ENCODE measurements at places on chromosomes 11 and 22. TPM values are rescaled to one million over a fixed set of nuclear protein-coding genes. Genes with fewer than 3 reads are reported as not detected.
A peak's percentile ranks its signal among the peaks of the same experiment; 100 is the strongest.

GRCh38 chr11:71075871-71076420 is 176.4 kb downstream of the SHANK2 start:
- DNase-seq = no peak

GRCh38 chr11:73239571-73240189 is 21.6 kb downstream of the P2RY2 start:
- DNase-seq = no peak

- peak; percentile 27 for DNase-seq
Observed at GRCh38 chr11:8266246-8267241, 2.9 kb upstream of the LMO1 start.

GRCh38 chr22:26650722-26651421 is 6.5 kb upstream of the MIAT start:
- no peak for DNase-seq

- no peak for DNase-seq
Observed at GRCh38 chr22:31272522-31273446, 19.5 kb downstream of the PIK3IP1 start.

The MB gene
- total RNA-seq = 19,506 TPM

- DNase-seq = no peak
Observed at GRCh38 chr22:40422558-40423309, 52.3 kb downstream of the SGSM3 start.

DNA sequence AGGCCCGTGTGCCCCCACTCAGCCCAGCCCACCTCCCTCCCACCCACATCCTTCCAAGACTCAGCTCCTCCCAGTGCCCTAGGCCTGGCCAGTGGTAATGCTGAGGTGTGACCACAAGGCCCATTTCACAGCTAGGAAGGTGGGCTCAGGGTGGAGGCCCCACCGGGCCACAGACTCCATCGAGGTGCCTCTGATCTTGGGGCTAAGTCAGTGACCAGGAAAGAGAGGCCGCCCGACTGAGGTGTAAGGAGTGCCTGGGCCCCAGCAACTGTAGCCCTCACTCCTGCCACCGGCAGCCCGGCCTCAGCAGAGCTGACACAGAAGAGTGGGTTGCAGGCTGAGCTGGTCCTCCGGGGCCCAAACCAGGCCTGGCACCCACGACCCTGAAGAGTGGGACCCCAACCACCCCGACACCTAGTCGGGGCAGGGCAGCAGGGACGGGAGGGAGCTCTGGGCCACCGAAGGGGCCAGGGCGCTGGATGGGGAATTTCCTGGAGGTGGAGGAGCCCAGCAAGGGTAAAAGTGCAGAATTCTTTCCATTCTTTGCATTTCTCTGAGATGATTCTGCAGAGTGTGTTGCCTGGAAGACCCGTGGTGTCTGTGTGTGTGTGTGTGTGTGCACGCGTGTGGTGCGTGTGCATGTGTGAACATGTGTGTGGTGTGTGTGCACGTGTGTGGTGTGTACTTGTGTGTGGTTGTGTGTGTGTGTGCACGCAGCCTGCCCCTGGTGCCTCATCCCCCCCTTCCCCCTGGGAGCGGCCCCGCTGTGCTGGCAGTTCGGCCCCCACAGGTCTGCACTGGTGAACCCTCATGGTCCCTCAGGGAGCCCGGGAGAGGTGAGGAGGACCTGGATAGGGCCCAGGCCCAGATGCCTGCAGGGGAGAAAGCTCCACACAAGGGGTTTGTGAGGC is 8.3 kb upstream of the PIM3 start:
- no peak for DNase-seq

The KCNJ11 gene
- 27.7 TPM for total RNA-seq

DNA sequence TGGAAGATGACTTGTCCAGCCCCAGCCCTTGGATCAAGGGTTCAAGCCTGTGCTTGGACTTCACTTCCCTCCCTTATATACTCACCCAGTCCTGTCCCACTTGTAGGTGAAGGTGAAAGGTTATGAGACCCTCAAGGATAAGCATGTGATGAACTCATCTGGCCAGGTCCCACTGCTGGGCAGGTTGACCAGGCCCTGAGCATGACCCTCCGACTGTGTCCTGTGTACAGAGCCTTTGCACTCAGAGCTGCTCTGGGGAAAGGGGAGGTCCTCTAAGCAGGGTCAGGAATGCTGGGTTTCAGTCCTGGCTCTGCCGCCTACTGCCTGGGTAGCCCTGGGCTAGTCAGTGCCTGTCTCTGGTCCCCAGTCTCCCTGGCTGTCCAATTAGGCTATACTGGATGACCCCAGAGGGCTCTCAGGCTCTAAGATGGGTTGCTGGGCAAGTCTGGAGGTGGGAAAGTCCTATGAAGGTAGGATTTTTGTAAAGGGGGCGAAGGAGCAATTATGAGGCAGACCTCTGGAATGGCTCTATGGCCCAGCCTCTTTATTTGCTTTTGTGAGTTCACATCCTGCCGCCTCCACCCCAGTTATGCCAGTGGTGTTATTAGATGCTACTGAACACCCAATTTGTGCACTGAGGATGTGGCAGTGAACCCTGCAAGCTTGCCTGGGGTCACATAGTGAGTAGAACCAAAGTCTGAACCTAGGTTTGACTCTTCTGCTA is 14.1 kb downstream of the DGAT2 start:
- peak; percentile 13 for DNase-seq

- DNase-seq = no peak
Observed at GRCh38 chr11:126817096-126817495, 183.5 kb downstream of the KIRREL3 start.

The MRPL40 gene
- total RNA-seq = 56.1 TPM

The MIOX gene
- not detected for total RNA-seq

The TRIM34 gene
- 1.6 TPM for total RNA-seq

GRCh38 chr22:28381429-28382167 is 298.0 kb downstream of the TTC28 start:
- DNase-seq = no peak

The TREH gene
- not detected for total RNA-seq

GRCh38 chr22:50218996-50219727 is 18.4 kb downstream of the SELENOO start:
- peak; percentile 92 for DNase-seq

DNA sequence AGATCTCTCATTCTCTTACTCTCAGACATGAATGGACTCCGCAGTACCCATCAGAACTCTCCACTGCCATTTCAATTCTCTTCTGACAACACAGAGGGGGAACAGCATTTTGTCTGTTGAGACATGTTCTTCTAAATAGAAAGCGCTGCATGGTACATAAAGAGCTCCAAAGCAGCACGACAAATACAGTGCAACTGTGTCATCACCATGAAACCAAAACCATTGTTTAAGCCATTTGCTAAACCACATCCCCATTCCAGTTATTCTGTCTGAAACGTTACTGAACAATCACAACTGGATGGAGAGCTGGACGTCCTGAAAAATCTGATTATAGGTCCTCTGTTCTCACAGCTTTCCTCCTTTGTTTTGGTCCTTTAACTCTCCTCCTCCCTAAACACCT is 17.9 kb upstream of the TENM4 start:
- no peak for DNase-seq

- no peak for DNase-seq
Observed at GRCh38 chr11:131600628-131601027, 230.2 kb downstream of the NTM start.

DNA sequence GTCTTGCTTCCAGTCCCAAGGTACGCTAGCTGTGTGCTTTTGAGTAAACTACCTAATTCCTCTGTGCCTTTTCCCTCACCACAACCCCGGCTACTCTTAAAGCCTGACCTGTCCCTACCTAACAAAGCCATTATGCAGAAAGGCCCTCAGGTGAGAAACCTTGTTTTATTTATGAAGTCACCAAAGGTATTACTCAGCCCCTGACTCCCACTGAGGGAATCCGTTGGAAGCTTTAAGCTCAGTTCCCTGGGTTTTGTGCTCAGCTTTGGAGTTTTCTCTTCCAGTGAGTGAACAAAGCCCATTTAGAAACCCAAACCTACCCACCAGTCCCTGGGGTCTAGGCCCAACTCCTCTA is 90.9 kb downstream of the APIP start:
- DNase-seq = no peak

GRCh38 chr11:46352063-46352841 is 5.0 kb downstream of the DGKZ start:
- peak; percentile 64 for DNase-seq

GRCh38 chr11:73142128-73142377 is at the start of gene FCHSD2:
Gene FCHSD2, minus strand, starts transcription at chr11:73142318. Its CDS starts 441 bp downstream, at chr11:73141877.
- no peak for DNase-seq

GRCh38 chr11:67561971-67562619 is 21.5 kb upstream of the GSTP1 start:
- no peak for DNase-seq

DNA sequence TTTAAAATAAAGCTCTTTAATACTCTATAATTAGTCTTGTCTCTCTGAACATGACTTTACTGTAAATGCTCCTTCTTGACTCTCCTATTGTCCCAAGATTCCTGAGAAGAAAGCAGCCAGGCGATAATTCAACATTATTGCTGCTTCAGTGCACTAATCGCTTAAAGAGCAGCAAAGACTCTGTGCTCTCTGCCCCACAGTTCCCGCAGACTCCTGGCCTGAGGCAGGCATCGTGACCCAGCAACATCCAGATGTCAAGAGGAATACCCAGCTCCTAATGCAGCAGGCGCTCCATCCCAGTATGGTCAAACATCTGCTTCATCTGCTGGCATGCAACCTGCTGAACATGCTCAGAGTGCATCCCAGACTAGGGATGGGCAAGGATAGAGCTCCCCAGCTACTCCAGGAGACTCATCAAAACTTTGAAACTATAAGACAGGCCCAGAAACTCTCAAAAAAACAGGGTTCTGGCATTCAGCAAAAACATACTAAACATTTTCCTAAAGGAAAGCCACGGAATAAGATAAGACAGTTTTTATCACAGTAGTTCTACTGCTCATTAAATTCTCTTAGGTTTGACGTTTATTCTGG is 270.0 kb downstream of the SOX6 start:
- no peak for DNase-seq

The TUBA8 gene
- total RNA-seq = 247 TPM

DNA sequence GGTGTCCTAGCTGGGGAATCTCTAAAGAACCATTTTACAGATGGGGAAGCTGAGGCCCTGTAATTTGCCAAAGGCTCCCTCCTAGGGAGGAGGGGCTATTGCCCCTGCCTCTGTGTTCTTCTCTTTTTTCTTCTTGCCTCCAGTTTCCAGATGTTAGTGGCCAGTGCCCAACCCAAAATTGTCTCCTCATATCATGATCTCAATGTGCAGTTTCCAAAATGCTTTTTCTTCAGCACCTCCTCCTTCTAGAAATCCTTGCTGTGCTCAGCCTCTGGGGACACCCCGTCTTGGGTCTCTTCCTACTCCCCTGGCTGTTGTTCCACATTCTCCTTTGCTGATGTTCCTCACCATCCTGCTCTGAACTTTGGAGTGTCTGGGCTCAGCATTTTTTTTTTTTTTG is 9.5 kb upstream of the CHRM1 start:
- no peak for DNase-seq
